Activated CD4-positive, alpha-beta T cell treated with anti-CD3 and anti-CD28 coated beads, Interleukin-2, Interleukin-4, amounts not matched to agents 100 ng/mL and 50 ng/mL, durations not matched to agents 16 hours and 8 hours (primary cell): ENCODE measurements at places on chromosomes 3 and 15.

- DNase-seq: no peak
Measured at GRCh38 chr3:125606291-125606690, 11.0 kb upstream of the OSBPL11 start.

DNA sequence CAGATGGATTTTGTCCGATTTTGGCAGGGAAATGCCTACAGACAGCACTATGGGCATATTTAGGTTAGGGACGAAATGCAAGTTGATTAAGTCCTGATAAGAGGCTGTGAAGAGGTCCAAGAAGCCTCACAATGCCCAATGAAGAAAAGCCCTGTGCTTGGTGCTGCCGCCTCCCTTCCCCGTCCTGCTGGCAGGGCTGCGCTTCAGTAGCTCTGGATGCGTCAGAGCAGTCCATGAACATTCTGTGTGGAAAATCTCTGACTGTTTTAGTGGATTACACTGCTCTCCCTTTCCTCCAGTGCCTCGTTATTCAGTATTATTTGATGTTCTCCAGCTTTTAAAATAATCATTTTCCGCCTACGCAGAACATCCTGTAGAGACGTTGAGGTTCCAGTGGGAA lies 39.6 kb downstream of the MLH1 start:
- DNase-seq: no peak

DNA sequence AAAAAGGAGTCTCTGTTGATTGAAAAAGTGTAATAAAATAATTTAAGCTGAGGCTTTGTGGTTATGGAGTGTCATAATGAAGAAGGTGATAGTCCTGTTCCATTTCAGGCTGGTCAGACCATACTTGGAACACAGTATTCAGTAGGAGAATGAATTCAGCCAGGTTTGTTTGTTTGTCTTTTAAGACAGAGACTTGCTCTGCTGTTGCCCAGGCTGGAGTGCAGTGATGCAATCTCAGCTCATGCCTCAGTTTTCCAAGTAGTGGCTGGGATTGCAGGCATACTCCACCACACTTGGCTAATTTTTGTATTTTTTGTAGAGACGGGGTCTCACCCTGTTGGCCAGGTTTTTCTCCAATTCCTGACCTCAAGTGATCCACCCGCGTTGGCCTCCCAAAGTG lies 33.5 kb downstream of the IQGAP1 start:
- no peak for DNase-seq

DNA sequence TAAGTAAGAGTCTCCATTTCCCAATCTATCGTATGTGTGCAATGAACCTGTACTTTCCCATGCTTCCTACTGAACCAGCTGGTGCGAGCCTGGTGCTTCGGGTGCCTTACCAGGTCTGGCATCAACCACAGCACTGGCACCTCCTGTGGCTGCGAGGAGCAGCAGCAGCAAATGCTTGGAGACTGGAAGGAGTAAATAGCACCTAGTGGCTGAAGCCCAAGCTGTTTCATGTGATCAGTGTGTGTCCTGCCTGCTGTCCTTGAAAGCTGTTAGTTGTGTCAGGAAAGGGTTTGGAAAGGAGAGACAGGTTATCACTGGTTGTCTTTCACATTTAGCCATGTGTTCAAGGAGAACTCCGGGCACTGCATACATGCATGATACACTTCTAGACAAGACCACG lies 31.8 kb downstream of the PCOLCE2 start:
- DNase-seq: no peak

DNA sequence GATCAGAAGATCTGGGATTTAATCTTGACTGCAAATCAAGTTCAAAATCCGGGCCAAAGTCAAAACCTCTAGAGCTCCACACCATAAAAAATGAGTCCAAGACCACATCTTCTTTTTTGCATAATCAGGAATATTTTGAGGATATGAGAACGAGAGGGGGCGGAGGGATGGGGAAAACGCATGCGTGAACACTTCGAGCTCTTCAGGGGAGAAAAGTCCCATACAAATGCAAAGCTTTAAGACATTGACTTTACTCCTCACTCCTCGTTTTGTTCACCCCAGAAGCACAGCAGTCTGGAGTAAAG lies 68.2 kb downstream of the SUMF1 start:
- DNase-seq: no peak

- DNase-seq: no peak
Measured at GRCh38 chr3:39130693-39131265, 22.6 kb downstream of the CSRNP1 start.
